ENCODE measurements at places on chromosomes 6 and 20. TPM values are rescaled to one million over a fixed set of nuclear protein-coding genes. Genes with fewer than 3 reads are reported as not detected.

The CDH26 gene
- polyA plus RNA-seq: 2.6 TPM

The EPB41L1 gene
- polyA plus RNA-seq: 35.0 TPM

The FERMT1 gene
- polyA plus RNA-seq: 10.9 TPM

The BFSP1 gene
- polyA plus RNA-seq: 1.2 TPM

The KIF25 gene
- 0.05 TPM for polyA plus RNA-seq

The POLR3F gene
- polyA plus RNA-seq: 5.0 TPM

The CNR1 gene
- polyA plus RNA-seq: 0.74 TPM

The SFTA2 gene
- 421 TPM for polyA plus RNA-seq

The ZBTB46 gene
- 1.0 TPM for polyA plus RNA-seq

The CFAP61 gene
- polyA plus RNA-seq: not detected

The MAS1 gene
- not detected for polyA plus RNA-seq

The SLC22A16 gene
- polyA plus RNA-seq: not detected

The NOTCH4 gene
- polyA plus RNA-seq: 17.8 TPM

The CRISP3 gene
- polyA plus RNA-seq: 144 TPM

The HLA-G gene
- 0.07 TPM for polyA plus RNA-seq

Data from esophagus (tissue), 2 donors.